ENCODE measurements at places on chromosomes 7 and 10.

GRCh38 chr7:82179311-82179710 lies 264.3 kb downstream of the CACNA2D1 start:
- no peak for DNase-seq

DNA sequence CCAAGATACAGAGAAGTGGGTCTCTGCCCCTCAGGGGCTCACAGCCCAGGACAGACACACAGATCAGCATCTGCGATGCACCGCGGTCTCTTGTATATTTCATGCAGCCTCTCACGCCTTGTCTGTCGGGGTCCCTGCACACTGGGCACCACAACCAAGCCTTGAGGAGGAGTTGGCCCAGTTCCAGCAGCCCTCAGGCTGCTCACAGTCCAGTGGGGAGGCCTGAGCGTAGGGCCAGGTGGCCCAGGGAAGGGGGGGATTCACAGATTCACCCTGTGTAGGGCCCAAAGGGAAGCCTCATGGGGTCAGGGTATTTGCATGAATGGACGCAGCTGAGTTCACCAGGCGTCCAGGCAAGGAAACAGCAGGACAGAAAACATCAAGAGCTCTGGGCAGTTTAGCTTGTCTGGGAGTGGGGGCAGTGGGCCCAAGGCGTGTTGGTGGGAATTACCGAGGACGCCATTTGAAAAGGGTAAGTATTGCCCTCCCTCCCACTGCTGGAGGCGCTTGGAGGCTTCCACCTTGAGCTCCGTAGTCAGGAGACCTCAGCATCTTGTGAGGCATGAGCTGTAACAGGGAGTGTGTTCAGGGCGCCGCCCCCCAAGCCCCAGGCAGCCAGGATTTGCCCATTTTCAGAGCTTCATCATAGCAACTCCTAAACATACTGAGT lies 129.1 kb upstream of the CHST15 start:
- DNase-seq = no peak

DNA sequence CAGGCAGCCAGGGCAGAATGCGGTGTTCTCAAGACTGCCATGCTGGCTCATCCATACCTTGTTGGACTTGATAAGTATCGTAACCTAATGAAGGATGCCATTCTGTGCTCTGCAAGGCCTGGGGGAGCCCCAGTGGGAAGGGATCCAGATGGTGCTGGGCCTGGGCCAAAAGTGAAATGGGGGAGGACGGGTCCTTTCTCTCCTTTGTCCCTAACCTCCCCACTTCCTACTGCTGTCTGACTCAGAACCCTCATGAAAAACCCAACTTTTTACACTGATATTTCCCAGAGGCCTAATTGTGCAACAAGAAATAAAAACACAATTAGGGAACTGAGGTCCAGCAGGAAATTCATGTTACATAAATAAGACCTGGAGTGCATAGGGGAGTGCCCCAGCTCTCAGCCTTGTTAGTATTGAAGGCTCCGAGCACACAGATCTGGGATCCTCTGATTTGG lies 193.7 kb upstream of the SVIL start:
- DNase-seq = no peak

DNA sequence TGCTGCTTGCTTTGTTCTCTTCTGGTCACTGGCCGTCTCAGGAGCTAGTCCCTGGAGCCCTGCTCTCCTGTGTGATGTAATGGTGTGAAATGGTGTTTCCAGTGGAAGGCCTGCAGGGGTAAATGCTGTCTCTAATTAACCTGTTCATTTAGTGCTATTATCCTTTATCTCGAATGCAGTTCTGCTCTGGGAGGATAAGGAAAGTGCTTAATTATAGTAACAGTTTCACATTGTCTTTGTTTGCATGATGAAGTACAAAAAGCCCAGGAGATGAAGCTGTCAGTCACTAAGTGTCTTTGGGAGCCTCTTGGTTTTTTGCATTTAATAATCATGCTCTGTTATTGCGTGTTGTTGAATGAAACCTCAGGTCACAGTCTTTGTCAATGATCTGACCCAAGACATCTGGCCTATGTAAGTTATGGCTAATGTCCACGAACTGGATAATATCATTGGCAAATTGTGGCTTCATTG lies 755.3 kb upstream of the GALNT17 start:
- DNase-seq = no peak

DNA sequence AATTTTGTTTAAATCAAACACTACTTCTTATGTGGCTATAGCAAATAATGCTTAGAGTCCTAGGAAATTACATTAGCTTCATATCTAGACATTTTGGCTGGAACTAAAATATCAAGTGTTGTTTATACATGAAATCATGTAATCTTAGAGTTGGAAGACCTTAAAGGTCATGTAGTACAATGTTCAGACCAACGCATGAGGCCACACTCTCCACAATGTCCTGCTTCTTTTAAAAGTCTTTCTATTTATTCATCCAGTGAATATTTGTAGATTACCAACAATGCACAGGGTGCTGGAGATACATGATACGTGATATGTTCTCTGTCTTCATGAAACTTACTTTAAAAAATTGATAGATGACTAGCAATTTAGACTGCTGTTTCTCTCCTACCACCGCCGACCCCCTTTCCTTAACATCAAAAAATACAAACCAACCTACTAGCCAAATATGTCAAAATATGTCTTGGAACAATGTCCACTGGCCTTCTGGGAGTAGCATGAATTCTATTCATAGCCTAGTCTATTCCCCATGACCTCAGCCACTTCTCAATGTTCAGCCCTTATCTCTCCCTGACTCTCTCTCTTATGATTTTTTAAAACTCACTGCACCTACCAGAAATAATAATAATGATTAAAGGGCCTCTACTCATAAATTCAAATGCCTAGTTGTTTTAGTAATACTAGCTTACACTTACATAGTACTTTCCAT lies 59.5 kb upstream of the CAV2 start:
- no peak for DNase-seq

DNA sequence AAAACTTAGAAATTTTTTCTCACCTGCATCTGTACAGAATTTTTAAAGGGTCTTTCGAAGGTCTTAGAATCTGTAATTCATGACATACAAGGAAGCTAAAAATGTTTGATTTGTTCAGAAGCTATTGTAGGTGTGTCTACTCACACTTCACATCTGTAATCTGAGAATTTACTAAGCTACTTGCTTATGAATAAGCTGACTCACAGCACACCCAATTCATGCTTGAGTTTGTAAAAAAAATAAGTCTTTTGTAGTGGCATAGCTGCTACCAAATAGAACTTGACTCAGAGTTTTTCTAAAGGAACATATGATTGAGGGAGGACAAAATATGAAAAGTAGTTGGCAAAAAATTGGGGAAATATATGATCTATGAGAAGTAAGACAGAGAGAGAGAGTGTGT lies 12.7 kb upstream of the AGR2 start:
- no peak for DNase-seq

DNA sequence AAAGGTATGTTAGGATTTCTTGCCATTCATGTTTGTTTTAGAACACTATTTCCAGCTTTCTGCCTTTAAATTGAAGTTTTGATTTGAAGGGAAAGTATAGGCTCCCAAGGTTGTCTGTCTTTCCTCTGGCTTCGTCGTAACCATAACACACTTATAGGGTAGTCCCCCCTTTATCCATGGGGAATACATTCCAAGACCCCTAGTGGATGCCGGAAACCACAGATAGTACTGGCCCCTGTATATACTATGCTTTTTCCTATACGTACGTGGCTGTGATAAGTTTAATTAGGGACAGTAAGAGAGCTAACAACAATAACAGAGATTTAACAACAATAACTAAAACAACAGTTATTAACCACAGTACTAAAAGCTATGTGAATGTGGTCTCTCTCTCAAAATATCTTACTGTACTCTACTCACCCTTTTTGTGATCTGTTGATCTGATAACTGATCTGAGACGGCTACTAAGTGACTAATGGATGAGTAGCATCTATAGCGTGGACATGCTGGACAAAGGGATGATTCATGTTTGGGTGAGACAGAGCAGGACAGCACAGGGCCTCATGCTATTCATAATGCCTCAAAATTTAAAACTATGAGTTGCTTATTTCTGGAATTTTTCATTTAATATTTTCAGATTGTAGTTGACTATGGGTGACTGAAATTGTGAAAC lies 273.1 kb downstream of the AUTS2 start:
- no peak for DNase-seq

DNA sequence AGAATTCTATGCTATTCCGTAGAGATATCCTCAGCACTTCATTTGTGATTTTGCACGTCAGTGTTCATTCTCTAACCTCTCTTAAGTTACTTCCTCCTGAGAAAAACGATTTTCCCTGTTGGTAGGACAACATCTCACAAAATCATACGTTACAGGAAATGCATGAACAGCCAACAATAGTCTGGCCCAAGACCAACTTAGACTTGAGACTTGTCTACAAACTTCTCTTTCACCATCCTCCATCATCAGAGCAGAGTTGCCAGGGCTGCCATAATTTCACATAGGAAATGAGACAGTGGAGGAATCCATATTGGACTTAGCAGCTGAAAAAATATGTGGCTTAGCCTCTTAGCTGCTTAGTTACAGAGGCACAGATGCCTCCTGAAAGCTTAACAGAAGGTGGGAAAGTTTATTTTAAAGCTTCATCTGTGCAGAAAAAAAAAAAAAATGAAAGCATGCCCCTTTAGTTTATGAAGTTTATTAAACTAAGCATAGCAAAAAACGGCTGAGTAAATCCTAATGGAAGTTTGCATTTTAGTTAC lies 222.5 kb upstream of the CACNA2D1 start:
- no peak for DNase-seq

GRCh38 chr10:20708305-20708704 lies 188.8 kb downstream of the NEBL start:
- no peak for DNase-seq

DNA sequence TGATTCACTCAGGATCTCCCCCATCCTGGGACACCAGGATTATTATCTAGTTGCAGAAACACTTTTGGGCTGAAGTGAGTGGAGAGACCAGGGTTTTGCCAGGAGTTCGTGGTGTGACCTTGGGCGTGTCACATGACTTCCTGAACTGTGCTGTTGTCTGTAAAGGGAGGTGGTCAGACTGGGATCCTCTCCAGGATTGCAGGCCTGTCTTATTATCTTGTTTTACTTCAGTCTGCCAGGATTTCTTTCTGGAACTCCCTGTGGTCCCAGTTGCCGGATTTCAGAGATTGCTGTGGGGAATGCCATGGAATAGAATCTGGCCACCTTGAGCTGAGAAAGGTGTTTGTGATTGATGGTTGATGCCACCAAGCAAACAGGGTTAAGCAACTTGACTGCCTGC lies 35.8 kb downstream of the CRCP start:
- no peak for DNase-seq

- no peak for DNase-seq
Observed at GRCh38 chr7:86980223-86980622, 79.2 kb downstream of the ELAPOR2 start.

GRCh38 chr7:19489162-19489820 lies 219.5 kb downstream of the POLR1F start:
- DNase-seq = no peak

DNA sequence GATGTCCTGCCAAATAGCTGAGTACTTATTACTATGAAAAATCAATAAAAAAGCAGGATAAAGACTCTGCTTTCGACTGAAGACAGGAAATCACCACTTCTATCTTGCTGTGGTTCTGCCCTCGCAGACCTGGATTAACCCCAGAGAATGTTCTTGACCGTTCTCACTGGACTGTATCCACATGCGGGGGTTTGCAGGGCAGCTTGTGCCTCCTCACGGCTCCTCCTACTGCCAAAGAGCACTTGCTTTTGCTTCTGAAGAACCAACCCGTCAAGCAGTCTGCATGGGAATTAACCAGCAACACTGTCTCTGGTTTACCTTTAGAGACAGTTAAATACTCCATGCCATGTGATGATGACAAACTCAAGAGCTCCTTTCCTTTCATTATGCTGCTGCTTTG lies 184.0 kb downstream of the GFRA1 start:
- DNase-seq = no peak

GRCh38 chr7:151206914-151207313 lies 3.4 kb downstream of the H2BK1 start:
- DNase-seq = no peak

- no peak for DNase-seq
Observed at GRCh38 chr10:34814913-34815184, 247 bp downstream of the PARD3 start.

DNA sequence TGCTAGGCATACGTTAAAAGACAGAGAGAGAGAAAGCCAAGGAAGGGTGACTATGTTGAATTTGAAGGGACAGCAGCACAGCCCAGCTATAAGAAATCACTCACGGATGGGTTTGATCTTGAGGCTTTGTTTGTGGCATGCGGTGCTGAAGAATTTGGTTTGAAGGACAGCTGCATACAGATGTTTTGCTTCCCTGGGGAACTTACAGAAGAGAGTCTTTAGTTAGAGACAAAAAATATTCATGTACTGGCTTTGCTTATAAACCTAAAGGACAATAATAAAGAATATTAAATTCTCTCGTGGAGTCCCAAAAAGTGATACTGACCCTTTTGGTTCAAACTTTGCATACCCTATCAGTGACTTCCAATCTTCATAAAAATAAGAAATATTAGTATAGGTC lies 491.4 kb downstream of the NEBL start:
- DNase-seq = no peak

DNA sequence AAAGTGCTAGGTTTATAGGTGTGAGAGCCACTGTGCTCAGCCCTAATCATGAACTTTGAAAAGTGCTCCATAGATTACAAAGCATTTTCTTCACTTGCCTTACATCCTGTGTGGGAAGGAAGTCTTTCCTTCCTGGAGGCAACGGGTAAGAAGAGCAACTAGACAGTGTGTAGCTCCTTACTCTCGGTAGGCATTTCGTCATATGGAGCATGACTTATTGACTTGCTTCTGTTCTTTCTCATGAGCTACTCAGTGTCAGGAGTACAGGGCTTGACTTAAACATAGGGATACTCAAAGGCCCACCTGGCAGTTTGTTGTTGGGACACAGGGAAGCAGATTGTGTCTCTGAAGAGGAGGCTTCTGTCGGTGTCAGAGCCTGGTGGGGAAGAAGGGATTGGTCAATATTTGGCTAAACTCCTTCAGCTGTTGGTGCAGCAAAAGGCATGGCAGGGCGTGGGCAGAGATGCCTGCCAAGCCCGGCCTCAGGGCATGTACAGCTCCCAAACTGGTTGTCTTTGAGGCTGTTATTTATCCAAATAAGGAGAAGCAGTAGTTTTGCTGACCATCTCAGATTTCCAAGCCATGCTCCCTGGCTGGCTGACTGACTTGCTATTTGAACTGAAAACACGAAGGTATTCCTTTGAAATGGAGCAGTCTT lies 248.9 kb downstream of the KIAA1217 start:
- no peak for DNase-seq

GRCh38 chr10:14381475-14381874 lies 50.8 kb upstream of the FRMD4A start:
- no peak for DNase-seq

DNA sequence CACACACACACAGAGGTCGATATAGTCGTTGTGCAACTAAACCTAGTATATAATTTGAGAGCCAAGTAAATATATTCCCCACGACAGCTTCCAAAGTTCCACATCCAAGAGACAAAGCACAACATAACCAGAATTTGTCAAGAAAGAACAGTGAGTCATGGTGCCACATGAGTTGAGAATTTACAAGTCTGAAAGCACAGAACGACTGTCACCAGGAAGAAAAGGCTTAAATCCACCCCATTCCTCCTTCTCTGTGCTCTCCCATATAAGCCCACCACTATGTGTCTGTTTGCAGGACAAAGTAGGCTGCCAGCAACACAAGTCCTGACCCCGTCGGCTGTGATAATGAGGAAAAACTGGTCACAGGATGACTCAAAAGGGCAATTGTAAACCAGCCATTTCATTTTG lies 32.8 kb downstream of the GSAP start:
- no peak for DNase-seq

- DNase-seq = no peak
Observed at GRCh38 chr7:38629651-38630510, 1.3 kb downstream of the AMPH start.

All from stimulated activated CD8-positive, alpha-beta memory T cell treated with anti-CD3 and anti-CD28 coated beads, Interleukin-7, amount 100 ng/mL, for 48 hours (primary cell).